GM23248 (cell line): ENCODE measurements at places on chromosomes 4 and X. TPM values are rescaled to one million over a fixed set of nuclear protein-coding genes. Genes with fewer than 3 reads are reported as not detected.

GRCh38 chr4:155552180-155552579 is 114.5 kb upstream of the GUCY1A1 start:
- peak; percentile 15 for DNase-seq

The RIBC1 gene
- polyA plus RNA-seq = 0.48 and 0.70 TPM in 2 replicates

The FAM9B gene
- polyA plus RNA-seq = not detected in 2 replicates

The DCHS2 gene
- polyA plus RNA-seq = not detected in 2 replicates

- DNase-seq = peak; percentile 20
Observed at GRCh38 chr4:166252487-166253402, 379.7 kb downstream of the TLL1 start.

DNA sequence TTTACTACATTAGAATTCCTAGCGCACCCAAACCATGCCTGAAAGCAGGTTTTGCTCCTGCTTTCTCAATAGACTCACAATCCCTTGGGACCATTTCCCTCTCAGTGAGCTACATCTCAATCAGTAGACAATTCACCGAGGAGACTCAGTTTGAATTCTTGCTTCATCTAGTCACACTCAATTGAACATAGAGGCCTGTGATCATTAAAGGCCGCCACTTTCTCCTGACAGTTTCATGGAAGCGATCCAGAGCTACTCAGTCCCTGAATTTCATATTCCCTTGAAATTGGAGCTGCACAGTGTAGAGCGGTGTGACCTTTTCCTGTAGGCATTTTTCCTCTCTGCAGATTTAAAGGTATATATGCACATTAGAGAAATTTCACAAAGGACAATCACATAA is 193.9 kb upstream of the SPOCK3 start:
- no peak for DNase-seq

The TMPRSS11F gene
- polyA plus RNA-seq = not detected in 2 replicates

- DNase-seq = no peak
Observed at GRCh38 chr4:31575504-31575903, 855.3 kb downstream of the PCDH7 start.

DNA sequence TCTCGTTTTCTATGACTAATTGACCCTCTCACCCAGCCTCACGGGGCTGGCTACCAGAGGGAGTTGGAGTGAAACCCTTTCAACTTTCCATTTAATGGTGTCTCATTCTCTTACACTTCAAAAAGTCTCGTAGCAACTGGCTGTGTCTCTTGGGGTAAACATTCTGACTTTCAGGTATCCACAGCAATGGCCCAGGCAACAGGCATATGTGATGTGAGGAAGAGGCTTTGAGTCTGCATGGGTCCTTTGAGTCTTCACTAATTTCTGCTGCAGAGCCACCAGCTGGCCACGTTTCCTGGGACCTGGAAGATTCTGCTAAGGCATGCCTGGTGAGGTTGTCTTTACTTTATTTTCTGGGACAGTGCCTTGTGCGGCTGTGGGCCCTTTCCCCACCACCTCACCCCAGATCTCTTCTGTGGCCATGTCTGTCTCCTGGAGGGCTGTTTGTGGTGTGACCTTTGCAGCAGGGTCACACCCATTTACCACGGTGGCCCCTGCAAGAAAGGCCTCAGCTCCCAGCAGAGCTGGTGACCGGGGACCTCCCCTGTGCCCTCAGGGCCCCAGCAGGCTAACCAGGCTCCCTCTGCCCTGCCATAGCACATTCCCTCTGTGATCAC is 112.5 kb upstream of the FRG1 start:
- no peak for DNase-seq

The RAI2 gene
- polyA plus RNA-seq = not detected in 2 replicates

The SPANXN3 gene
- not detected in 2 replicates for polyA plus RNA-seq

- DNase-seq = no peak
Observed at GRCh38 chr4:145799223-145799622, 119.3 kb downstream of the C4orf51 start.

The FAM236A gene
- polyA plus RNA-seq = not detected in 2 replicates

DNA sequence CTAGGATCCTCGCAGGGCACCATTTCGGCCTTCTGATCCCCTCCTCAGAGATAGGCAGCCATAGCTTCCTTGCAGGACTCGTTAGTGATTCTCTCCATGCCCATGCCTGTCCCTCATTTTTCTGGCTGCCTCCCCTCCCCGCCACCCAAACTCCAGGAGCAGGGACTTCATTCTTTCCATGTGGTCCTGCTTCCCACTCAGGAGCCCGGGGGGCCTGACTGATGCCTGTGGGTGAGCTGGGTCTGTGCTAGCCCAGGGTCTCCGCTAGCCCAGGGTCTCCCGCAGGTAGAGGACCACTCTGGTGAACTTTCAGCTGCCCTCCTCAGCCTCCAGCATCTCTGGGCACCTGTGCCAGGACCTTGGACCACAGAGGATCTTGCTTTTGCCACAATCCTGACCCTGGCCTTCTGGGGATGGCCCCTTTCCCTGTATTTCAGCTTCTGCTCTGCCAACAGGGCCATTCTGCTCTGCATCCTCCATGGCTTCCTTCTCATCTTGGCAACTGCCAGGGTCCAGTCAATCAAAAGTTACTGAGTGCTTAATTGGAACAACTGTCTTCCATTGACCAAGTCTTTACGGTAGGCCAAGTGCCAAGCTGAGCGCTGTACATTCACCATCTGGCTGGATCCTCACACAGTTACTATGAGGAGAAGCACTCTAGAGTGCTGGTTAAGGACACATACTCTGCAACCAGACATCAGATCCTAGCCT is 152.2 kb downstream of the EFNB1 start:
- DNase-seq = no peak

GRCh38 chrX:19790829-19791228 is 96.6 kb downstream of the SH3KBP1 start:
- no peak for DNase-seq
